ENCODE measurements at places on chromosomes 16 and 17.

GRCh38 chr17:47707056-47707804 lies 13.3 kb downstream of the TBKBP1 start:
- DNase-seq, result no peak

- no peak for DNase-seq
These were observed 32.7 kb upstream of the LITAF start for GRCh38 chr16:11619327-11619851.

DNA sequence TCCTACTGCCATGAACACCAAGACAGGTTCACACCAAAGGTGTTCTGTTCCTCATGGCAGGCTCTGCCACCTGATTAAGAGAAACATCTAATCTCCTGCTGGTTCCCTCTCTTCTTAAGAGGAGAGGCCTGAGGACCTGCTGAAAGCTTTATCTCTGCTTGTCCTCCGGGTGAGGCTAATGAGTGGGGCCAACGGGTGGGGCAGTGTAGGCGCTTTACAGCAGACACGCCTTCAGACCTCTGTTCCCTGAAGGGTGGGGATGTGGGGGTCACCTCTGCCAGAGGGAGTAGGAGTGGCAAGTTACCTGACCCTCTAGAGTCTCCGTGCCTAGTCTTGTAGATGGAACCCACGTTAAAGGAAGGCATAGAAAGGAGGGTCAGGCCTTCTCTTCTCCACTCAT lies 4.2 kb upstream of the MRM1 start:
- no peak for DNase-seq

DNA sequence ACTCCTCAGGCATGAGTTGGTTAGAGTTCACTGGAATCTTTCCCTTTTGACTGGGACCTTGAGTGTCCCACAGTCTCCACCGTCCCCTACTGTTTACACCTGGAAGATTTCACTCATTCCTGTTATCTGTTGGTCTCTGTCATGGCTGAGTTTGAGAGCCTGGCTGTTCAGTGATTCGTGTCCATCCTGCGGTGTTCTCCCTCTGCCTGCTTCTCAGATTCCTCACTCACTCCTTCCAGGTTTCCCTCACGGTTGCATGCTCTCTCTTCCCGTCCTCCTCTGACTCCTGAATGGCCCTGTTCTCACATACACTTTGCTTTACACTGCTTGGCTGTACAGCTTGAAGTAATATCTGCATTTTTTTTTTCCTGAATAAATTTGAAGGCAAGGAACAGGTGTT lies 24.5 kb downstream of the OR1D5 start:
- DNase-seq, result peak; percentile 6

GRCh38 chr16:84633622-84634021 lies 14.7 kb upstream of the KLHL36 start:
- no peak for DNase-seq

- no peak for DNase-seq
These were observed 50.1 kb downstream of the PECAM1 start for GRCh38 chr17:64340557-64340956.

DNA sequence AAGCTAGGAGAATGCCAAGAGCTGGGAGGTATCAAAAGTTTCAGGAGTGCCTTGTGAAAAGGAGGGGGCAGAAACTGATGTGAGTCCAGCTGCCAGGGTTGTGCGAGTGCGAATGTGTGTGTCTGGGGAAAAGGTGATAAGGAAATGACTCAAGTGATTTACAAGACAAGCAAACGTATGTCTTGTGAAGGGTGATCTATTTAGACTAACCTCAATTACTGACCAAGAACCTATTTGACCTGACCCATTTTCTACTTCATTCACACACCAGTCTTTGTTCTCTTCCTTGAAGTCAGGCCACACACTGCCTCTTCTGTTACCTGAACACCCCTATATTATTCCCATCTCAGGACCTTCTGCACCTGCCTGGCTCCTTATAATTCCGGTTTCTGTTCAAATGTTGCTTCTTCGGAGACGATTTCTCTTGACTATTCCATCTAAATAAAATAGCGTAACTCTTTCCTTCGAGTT lies 1.0 kb downstream of the GDE1 start:
- peak; percentile 11 for DNase-seq

GRCh38 chr16:20614186-20615141 lies 38.3 kb upstream of the ACSM2B start:
- DNase-seq, result no peak

GRCh38 chr16:86984991-86985647 lies 332.1 kb downstream of the C16orf95 start:
- DNase-seq, result no peak

- no peak for DNase-seq
These were observed 42.1 kb upstream of the TAOK1 start for GRCh38 chr17:29347831-29348629.

DNA sequence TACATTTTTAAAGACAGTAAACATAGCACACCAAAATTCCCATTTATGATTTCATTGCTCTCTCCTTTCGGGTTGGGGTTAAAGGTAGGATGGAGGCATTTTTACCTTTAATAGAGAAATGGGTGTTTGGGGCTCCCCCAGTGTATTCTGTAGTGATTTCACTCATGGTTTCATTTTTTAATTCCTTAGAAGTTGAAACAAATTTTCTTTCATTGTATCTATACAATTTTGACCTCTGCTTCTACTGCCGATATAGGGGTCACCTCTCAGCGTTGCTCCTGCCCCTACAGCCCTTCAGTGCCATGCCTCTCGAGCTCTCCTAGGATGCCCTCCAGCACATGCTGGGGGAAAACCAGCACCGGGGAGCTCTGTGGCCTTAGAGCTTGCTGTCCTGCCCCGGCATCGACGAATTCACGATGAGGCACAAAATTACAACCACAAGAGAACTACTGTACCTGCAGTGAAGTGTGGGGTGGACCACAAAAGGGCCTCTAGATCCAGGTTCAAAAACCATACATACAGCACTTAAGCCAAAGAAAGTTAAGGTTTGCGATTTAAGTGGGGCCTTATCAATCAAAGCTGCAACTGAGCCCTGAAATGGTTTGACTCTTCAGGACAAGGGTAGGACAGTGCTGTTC lies 39.3 kb downstream of the LITAFD start:
- DNase-seq, result no peak

- DNase-seq, result no peak
These were observed 686 bp upstream of the MTSS2 start for GRCh38 chr16:70686376-70687101.

- DNase-seq, result no peak
These were observed 250.0 kb downstream of the SOX9 start for GRCh38 chr17:72370819-72371218.

- no peak for DNase-seq
These were observed 12.2 kb downstream of the BANP start for GRCh38 chr16:87963400-87963799.

- no peak for DNase-seq
These were observed 40.4 kb downstream of the WSCD1 start for GRCh38 chr17:6110592-6110991.

- no peak for DNase-seq
These were observed 24.2 kb downstream of the GJD3 start for GRCh38 chr17:40340327-40340726.

GRCh38 chr17:41534899-41535546 lies 6.9 kb upstream of the KRT19 start:
- no peak for DNase-seq

GRCh38 chr16:2062801-2063200 lies 15.0 kb downstream of the TSC2 start:
- no peak for DNase-seq

DNA sequence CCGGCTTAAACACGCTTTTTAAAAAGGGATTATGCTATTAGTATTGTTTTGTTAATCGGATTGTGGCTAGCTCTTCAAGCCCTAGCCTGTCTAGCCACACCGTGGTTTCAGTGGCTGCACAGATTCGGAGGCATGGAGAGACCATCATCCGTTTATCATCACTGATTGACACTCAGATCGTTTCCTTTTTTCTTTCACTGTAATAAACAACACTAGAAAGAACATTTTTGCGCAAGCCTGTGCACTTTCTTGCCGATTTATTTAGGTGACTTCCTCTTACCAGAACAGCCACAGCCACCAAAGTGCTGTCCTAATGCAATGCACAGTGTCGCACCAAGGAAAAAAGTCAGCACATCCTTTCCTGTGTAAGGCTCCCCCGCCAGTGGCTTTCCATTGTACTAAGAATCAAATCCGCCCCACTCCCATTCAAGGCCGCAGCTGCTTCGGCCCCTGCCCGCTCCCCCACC lies 78.2 kb downstream of the CRISPLD2 start:
- no peak for DNase-seq

- DNase-seq, result no peak
These were observed 15.8 kb downstream of the IST1 start for GRCh38 chr16:71911121-71911520.

DNA sequence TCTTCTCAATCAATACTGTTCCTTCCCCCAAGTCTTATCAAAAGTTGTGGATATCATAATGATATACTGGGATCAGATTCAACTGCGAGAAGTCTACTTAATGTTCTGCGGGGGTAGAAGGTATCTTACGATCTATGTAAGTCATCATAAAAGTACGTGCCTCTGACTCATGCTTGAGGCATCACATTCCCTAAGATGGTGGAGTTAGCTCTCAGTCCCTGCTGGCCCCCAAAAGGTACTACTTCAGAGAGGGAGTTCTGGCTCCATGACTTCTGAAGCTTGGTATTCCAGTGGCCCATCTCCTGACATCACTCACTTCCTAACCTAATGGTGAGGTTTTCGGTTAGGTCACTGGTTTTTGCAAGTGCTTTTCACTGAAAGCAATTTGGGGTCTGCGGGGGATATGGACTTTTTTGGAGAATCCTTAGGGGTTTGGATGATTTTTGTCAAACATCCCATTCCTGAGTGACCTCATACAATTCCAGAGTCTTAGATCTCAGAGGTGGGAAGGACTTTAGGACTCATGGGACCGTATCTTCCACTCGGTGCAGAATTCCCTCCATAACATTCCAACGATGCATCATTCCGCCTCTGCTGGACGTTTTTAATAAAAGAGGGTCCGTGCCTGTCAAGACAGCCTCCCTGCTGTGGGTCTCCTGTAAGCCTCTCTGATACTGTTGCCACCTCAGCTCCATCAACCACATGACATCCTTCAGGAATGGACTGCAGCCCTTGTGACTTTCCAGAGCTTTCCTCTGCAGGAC lies 74.3 kb downstream of the DYNLRB2 start:
- peak; percentile 72 for DNase-seq

- DNase-seq, result no peak
These were observed 159.1 kb upstream of the PLCG2 start for GRCh38 chr16:81620029-81620428.

DNA sequence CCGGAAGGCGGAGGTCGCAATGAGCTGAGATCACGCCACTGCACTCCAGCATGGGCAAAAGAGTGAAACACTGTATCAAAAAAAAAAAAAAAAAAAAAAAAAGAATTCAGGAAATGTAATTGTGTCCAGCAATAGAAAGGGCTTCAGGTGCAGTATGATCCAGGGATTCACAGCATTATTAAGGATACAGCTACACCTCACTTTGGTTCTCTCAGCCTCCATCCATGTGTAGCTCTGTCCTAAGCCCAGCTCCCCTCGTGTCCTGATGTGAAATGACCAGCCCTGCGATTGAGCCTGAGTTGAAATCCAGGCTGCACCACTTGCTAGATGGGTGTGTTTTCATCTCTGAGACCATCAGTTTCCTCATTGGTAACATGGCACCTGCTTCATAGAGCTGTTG lies 3.0 kb downstream of the SLC5A10 start:
- no peak for DNase-seq

DNA sequence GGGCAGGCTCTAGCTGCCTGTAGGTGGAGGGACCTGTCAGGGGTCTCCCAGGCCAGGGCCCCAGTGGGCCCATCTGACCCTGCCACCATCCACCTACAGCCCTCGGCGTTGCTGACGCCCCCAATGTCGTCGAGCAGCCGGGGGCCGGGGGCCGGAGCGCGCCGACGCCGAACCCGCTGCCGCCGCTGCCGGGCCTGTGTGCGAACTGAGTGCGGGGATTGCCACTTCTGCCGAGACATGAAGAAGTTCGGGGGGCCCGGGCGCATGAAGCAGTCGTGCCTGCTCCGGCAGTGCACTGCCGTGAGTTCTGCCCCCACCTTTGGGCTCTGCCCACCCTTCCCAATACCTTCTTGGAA lies 2.2 kb downstream of the FBXL19 start:
- no peak for DNase-seq

GRCh38 chr17:36545077-36545464 lies 352 bp downstream of the GGNBP2 start:
- peak; percentile 68 for DNase-seq

DNA sequence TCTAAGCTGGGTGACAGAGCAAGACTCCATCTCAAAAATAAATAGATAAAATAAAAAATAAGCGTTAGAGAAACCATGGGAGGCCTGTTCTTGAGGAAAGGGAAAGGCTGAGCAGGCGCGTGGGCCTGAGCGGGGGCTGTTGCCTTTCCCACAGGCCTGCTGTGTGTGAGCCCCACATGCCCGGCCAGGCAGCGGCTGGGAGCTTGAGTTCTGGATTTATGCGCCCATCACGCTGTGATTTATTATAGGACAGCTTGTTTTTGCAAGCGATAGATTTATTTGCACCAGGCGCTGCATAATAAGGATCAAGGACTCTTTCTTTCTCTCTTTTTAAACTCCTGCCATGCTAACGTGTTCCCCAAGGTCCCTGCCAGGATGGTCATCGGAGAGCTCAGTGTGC lies 14.8 kb upstream of the WFDC1 start:
- DNase-seq, result no peak
